Caco-2 (cell line): ENCODE measurements at places on chromosomes 7 and 10. TPM values are rescaled to one million over a fixed set of nuclear protein-coding genes. Genes with fewer than 3 reads are reported as not detected.

The RELN gene
- 3.3 and 4.3 TPM in 2 replicates for total RNA-seq

The EXOC4 gene
- 66.2 and 68.4 TPM in 2 replicates for total RNA-seq

The AS3MT gene
- 6.4 and 8.6 TPM in 2 replicates for total RNA-seq

The EPHA1 gene
- total RNA-seq, result 66.6 and 69.2 TPM in 2 replicates

The CDH23 gene
- 0.34 and 1.0 TPM in 2 replicates for total RNA-seq

The JAKMIP3 gene
- total RNA-seq, result 0.50 and 0.53 TPM in 2 replicates

The SFXN4 gene
- 45.3 and 45.9 TPM in 2 replicates for total RNA-seq

The CLCN1 gene
- 1.8 and 1.9 TPM in 2 replicates for total RNA-seq

The CPED1 gene
- 0.23 and 0.56 TPM in 2 replicates for total RNA-seq

The FKBP6 gene
- not detected in 2 replicates for total RNA-seq

The ADCY1 gene
- total RNA-seq, result 2.9 and 3.6 TPM in 2 replicates

The RSPH10B2 gene
- 0.45 TPM in 1 of 2 replicates, not detected in the other for total RNA-seq

The DLD gene
- 140 and 141 TPM in 2 replicates for total RNA-seq

The GRID1 gene
- 6.9 and 8.0 TPM in 2 replicates for total RNA-seq

The EVX1 gene
- total RNA-seq, result not detected in 2 replicates

The CRPPA gene
- total RNA-seq, result 7.3 and 7.9 TPM in 2 replicates

The SPAG6 gene
- total RNA-seq, result 0.79 and 0.81 TPM in 2 replicates

The C1QL3 gene
- not detected in 2 replicates for total RNA-seq

The ITGA8 gene
- not detected in 2 replicates for total RNA-seq

The ZNF488 gene
- total RNA-seq, result 5.6 and 8.7 TPM in 2 replicates

The AGR2 gene
- total RNA-seq, result 343 and 467 TPM in 2 replicates

The NRCAM gene
- total RNA-seq, result 85.7 and 96.2 TPM in 2 replicates

The CNPY1 gene
- not detected in 2 replicates for total RNA-seq

The DLX5 gene
- 0.30 TPM in 1 of 2 replicates, not detected in the other for total RNA-seq

The H2BK1 gene
- not detected in 2 replicates for total RNA-seq

The CHCHD1 gene
- 42.0 and 44.1 TPM in 2 replicates for total RNA-seq

The COMTD1 gene
- total RNA-seq, result 38.7 and 39.0 TPM in 2 replicates

The PRPS1L1 gene
- not detected in 2 replicates for total RNA-seq

The SAP25 gene
- total RNA-seq, result 1.9 and 2.0 TPM in 2 replicates

The PLEKHS1 gene
- total RNA-seq, result not detected in 2 replicates

The NAMPT gene
- total RNA-seq, result 75.5 and 79.1 TPM in 2 replicates
